ENCODE measurements at places on chromosomes 2 and 18.

DNA sequence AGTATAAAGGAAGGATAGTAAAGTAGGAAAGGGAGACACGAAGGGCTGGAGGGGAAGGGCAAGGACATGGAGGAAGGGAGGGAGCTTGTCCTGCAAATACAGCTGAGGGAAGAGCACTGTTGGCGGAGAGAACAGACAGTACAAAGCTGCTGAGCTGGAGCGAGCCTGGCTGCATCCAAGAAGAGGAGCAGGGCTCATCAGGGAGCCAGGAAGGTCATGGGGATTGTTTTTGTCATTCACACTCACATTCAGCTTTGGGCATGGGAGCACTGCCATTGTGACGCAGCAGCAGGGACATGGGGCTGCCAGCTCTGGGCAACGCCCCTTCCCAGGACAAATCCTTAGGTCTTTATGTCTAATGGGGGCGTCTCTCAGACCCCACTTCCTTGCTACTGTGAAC is 125.1 kb downstream of the COPS8 start:
- DNase-seq, result no peak

DNA sequence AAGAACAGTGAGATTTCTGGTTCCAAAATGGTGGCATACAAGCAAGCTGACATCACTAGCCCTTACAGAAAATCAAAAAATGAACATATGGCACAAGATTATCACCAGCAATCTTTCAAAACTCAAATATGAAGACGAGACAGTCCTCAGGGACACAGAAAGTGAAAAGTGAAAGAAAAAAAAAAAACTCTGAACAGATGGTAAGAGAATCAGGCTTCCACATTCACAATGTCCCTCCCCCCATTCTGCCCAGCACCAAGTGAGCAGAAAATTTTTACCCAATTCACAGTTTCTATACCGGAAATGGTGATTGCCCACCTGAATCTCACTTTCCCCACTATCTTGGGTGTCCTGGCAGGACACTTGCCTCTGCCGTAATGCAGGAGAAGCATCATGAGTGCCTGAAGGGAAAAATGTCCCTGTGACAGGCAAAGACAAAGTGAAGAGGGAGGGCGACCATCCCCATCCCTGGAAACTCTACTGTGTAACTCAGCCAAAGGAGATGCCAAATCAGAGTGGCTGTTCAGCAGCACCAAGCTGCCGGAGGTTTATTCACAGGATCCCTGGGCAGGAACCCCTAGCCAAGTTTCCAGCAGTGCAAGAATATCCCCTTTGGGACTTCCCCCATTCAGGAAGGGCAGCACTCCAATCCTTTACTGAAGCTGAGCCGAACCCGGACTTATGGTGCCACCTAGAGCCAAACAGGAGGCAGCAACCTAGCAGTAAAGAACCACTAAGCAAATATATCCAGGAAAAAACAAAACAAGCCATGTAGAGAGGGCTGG is 312.2 kb downstream of the LRATD1 start:
- peak; percentile 8 for DNase-seq

- no peak for DNase-seq
Observed at GRCh38 chr2:62467100-62467474, 38.9 kb downstream of the TMEM17 start.

- no peak for DNase-seq
Observed at GRCh38 chr2:20230114-20230425, 5.1 kb upstream of the SDC1 start.

GRCh38 chr2:65749545-65749944 is 317.1 kb upstream of the SPRED2 start:
- DNase-seq, result no peak

GRCh38 chr2:71933467-71934319 is 214.0 kb downstream of the CYP26B1 start:
- no peak for DNase-seq

- DNase-seq, result peak; percentile 8
Observed at GRCh38 chr2:209471037-209471436, 47.2 kb downstream of the MAP2 start.

DNA sequence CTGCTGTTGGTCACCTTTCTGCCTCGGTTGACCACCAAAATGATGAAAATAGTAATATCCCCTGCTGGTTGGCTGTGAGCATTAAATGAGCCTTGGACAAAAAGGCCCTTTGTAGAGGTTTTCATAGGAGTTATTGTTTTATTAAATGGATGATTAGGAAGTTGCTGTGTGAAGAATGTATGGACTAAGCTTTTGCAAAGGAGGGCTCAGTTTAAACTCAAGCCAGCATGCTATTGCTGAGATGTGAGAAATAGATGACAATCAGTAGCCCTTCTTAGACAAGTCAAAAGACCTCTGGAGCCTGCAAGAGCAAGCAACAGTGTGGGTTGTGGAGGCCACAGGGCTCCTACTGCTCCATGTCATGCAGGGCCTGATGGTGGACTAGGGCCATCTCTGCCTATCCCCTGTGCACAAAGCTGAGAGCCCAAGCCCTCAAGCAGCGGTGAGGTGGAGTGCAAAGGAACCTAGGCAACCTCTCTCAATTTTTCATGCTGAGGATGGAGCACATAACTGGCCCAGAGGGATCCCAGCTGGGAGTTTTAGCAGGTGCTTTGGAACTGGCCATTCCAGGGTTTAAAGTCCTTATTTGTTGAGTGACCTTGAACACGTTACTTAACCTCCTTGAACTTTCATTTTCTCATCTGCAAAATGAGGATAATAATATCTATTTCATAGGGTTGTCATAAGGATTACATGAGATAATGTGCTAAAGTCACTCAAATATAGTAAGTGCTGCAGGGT is 37.1 kb downstream of the FOSL2 start:
- no peak for DNase-seq

GRCh38 chr2:127701651-127702394 is 526 bp downstream of the SFT2D3 start:
- no peak for DNase-seq

- no peak for DNase-seq
Observed at GRCh38 chr2:238305092-238305862, 15.0 kb upstream of the TRAF3IP1 start.

DNA sequence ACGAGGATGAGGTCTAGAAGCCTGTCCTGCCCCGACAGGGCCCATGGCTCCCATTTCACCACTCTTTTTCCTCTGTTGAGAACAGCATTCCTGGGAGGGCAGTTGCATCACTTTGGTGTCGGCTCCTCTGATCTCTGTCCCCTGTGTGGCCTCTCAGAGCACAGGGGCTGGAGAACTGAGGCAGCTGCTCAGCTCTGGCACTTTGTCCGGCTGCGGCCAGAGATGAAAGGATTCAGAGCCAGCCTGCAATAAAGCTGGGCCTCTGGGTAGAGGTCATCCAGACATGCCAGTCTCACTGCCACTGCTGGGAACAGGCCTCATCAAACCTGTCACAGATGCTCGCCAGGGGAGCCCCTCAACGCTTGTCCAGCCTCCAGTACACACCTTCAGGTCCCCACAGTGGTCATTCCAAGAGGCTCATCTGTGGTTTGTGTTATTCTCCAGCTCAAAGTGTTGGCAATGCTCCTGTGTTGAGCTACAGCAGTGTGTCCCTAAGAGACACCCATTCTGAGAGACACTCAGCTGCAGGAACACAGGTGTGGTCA is 13.1 kb upstream of the ROCK2 start:
- no peak for DNase-seq

- DNase-seq, result no peak
Observed at GRCh38 chr2:17646838-17647701, 106.5 kb downstream of the SMC6 start.

- DNase-seq, result peak; percentile 65
Observed at GRCh38 chr2:203909261-203909967, 27.1 kb upstream of the ICOS start.

DNA sequence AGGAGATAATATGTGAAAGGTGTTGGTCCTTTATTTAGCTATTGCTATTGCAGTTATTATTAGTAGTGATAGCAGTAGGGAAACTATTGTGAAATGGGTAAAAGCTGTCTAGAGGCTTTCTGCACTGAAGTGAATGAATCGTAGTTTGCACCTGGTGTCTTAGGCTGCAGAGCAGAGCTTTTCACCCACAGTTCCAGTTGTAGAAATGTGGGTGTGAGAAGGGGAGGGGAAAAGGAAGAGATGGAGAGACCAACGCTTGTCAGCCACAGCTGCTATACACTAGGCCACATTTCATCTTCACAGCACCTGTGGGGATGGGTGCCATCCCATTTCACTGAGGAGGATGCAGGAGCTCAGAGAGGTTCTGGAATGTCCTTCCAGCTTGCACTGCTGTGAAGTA is 50.0 kb downstream of the TRPM8 start:
- DNase-seq, result no peak

GRCh38 chr2:104249629-104250028 is 604.3 kb upstream of the POU3F3 start:
- DNase-seq, result no peak

DNA sequence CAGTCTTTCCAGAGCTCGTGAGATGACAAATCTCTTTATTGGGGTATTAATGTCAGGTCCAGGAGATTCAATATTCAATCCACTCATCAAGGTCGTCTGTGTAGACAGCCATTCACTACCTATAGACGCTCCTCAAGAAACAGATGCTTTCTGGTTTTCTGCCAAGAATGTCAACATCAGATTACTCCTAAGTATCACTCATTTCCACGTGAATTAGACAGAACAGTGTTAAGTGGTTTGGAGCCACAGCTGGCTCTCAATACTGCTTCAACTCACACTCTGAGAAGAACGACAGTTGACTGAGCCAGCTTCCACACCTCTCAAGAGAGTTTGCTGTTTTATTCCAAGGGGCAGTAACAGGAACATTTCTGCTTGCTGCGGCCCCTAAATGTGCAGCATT is 113.5 kb upstream of the NEDD4L start:
- no peak for DNase-seq

All from AG04450 (cell line).